ENCODE measurements at places on chromosomes 16 and 17.

DNA sequence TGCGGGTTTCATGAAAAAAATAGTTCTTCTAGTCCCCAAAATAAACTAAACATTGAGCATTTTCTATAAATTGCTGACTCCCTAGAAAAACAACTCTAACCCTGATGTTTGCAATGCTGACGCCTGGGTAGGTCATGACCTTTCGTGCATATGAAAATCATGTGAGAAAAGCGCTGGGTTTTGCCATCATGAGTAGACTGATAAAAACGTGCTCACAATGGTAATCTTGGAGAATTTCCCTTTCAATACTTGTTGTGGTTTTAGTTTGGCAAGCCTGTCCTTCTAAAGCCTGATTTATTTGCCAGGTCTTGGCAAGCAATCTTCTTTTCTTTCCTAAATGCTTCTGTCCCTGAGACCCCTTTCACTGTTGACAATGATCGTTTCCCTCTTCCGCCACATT is 4.0 kb upstream of the CLEC10A start:
- DNase-seq, result no peak

- no peak for DNase-seq
These were observed 8.2 kb upstream of the MMP2 start for GRCh38 chr16:55470533-55471371.

DNA sequence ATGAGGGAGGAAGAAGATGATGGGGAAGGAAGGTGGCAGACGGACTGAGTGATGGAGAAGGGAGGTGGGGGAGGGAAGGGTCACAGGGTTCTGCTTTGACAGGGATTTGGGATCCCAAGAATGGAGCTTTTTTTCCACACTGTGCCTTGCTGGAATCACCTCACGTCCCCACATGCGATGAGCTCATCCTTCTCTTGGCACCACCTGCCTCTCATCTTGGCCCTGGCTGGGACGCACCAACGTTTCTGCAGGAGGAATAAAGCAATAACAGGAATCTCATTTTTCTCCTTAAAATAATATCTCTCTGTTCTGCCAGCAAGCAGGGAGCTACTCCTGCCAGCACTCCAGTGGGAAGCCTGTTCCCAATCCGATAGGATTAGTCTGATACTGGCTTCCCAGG is 47.8 kb downstream of the MEOX1 start:
- no peak for DNase-seq

DNA sequence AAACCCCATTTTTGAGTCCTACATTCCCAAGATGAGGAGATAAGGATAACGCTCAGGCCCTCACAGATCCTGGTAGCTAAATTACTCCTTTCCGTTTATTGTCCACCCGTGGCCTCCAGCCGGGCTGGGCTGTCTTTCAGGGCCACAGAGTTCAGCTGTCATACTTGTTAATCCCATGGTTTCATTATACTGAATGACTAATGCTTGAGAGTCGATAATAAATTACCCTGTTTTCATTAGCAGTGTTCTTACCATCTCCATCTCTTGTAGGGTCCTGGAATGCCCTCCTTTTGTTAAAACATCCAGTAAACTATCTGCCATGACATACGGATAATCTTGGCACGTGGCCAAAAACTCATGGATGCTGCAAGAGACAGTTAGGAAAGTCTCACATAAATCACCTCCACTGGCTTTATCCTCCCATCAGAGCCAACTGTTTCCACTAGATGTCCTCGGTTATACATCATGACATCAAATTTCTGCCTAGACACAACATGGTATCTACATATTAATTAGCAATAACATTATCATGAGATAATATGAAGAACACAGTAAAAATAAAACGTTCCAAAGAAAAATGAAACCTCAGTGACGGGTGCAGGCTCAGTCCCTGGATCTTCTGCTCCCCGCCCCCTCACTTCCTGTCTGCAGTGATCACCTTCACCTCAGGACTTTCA is 45.3 kb downstream of the BRD7 start:
- DNase-seq, result no peak

GRCh38 chr17:48792033-48792798 is 24.8 kb downstream of the TTLL6 start:
- DNase-seq, result no peak

DNA sequence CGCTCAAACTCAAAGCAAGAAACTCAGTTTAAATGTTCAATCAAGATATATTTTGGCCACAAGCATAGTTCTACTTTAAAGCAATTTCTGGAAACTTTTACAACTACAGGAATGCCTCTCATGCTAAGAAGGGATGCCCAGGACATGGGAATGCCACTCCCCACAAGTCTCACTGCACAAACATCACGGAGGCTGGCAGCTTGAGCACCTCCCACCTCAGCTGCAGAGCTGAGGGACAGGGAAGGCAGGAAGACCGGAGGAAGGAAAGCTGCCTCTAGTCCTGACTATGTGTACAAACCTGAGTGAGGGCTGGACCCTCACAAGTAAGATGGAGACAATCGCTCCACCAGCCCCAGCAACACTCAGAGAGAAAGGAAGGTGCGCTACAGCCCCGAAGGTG is 5.3 kb downstream of the AXIN1 start:
- DNase-seq, result no peak

- DNase-seq, result no peak
These were observed 168.9 kb downstream of the GRIN2A start for GRCh38 chr16:10013364-10013763.

- no peak for DNase-seq
These were observed 172.3 kb upstream of the IRX6 start for GRCh38 chr16:55151561-55152305.

DNA sequence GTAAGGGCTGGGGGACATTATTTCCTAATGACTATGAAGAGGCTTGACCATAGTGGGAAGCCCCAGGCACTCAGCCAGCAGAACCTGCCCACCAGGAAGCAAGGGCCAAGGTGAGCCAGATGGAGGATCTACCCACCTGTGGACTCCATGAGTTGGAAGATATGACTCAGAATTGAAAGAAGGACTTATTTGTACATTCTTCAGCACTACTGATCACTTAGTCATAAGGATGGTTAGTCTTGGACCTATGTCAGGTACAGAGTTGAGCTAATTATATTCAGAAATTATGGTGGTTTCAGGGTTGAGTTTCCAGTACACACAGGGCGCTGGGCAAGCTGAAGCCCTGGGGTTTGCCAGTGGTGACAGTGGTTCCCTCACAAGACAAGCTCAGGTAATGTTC is 24.0 kb upstream of the GRIN2A start:
- DNase-seq, result no peak

- DNase-seq, result no peak
These were observed 216.7 kb downstream of the SHISA9 start for GRCh38 chr16:13118091-13118490.

DNA sequence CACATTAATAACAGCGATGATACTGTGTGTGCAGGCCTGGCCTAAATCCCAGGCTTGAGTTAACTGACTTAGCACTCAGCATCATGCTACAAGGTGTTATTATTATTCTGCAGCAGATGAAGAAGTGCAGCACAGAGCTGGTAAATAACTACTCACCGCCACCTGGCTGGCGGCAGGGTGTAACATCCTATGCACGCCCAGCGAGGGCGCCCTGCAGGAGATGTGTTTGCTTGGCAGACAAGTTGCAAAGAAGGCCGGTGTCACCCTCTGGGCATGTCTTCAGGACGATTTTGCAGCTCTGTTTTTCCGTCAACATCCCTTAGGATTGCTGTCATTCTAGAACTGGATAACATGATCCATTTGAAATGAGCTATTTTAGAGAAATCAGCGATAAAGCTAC is 30.1 kb downstream of the DNAH9 start:
- DNase-seq, result no peak

GRCh38 chr17:80795754-80796153 is 195.9 kb upstream of the CHMP6 start:
- DNase-seq, result no peak

DNA sequence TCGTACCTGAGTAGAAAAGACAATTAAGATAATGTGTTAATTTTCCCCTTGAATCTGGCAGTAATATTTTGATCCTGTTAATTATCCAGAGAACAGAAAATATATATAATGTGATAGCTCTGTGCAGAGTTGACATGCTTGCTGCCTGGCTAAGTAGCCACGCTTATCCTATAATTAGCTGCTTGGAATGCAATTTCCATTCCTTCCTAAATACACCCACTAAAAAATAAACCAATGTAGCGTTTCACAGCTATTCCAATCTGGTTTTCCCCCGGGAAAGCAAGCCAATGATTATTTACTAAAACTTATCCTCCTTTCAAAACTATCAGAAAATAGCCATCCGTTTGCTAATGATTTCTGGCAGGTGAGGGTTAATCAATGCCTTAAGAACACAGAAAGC is 134.5 kb upstream of the IRX5 start:
- DNase-seq, result no peak

DNA sequence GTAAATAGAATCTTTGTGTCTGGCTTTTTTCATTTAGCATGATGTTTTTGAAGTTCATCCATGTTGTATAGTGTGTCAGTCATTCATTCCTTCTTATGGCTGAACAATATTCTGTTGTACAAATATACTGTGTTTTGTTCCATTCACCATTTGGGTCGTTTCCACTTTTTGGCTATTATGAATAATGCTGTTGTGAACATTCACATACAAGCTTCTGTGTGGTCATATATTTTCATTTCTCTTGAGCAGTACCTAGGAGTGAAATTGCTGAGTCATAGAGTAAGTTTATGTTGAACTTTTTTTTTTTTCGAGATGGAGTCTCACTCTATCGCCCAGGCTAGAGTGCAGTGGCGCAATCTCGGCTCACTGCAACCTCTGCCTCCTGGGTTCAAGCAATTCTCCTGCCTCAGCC is 32.3 kb upstream of the TAOK1 start:
- no peak for DNase-seq

DNA sequence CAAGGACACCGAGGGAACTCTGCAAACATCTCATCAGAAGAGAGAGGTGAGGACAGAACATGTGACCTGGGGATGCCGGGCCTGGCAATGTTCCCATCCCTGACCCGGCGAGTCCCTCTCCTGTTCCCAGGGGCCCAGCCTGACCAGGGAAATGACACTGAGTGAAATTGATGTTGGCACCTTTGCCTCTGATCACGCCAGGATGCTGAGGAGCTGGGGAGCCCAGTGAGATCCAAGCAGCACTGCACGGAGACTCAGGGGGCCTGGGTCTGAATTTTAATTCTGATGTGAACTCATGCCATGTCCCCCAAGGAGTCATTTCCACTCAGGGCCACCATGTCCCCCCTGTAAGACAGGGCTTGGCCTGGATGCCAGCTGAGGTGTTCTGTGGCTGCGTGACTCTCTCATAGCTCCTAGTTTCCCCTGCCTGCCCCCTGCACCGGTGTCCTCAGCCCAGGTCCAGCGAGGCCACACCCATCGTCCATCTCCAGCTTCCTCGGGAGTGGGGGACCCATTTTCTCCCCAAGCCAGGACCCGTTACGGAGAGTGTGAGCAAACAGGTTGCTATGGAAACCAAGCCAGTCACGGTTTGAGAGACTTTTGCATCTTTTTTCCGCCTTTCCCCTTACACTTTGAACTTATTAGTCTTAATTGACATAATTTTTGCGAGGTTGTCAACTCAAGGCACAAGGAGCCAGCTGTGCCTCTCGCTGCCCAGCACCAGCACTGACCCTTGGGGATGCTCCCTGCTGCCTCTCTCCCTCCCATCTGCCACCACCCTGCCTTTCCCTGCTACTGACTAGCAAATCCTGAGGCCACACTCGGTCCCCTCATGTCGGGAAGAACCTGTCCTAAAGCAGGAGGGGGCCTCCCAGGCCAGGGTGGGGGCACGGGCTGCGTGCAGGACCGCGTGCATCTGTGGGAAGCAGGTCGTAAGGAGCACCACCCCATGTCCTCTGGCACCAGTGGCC is 150.0 kb downstream of the SDK2 start:
- no peak for DNase-seq

DNA sequence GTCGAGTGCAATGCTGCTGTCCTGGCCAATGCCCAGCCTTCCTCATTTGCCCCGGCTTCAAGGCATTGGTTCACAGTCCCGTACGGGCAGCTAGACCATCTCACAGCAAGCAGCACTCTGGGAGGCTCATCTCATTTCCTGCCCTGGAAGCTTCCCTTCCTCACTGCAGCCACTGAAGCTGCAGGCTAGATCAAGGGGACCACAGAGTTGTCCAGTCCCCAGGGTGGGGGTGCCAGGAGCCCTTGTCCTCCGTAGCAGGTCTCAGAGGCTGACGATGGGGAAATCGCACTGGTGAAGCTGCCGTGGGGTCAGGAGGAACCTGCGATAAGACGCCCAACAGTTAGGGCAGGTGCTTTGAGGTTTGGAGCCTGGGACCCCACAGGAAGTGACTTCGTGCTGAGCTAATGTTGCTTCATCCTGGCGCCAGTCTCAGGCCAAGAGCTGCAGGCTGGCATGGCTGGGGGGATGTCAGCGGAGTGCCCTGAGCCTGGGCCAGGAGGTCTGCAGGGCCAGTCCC is at the start of gene SPNS3:
TSS of gene SPNS3 (plus strand) at position 426 of the 517 bp plus-strand sequence. CDS start at position 454, 28 bp downstream.
- no peak for DNase-seq

DNA sequence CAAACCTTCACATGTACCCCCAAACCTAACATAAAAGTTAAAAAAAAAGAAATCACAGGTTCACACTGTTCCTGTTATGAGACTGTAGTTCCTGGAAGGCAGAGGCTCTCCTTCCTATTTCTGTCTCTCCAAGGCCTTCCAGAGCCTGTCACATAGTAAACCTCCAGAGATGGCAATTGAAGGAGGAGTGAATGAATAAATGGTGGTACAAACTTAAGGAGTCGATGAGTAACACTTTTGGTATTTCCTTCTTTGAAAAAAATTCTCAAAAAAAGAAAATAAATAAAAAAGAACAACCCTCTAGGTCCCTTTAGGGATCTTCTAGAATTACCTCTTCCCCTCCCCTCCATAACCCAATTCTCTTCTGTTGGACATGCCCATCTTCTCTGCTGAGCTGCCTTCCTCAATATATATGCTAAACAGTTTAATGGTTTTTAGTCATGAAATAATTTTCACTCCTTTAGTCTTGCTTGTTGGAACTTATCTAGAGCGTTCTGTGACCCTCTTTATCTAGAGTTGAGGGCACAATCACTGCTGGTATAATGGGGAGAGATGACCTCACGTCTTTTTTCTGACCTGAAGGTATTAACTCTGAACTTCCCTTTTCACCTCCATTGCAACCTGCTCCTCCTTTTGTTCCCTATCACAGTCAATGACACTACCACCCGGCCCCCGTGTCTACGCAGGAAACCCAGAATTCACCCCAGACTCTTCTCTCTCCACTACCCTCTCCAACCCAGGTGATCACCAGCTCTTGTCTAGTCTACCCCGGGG is 1.7 kb upstream of the TAF15 start:
- DNase-seq, result no peak

DNA sequence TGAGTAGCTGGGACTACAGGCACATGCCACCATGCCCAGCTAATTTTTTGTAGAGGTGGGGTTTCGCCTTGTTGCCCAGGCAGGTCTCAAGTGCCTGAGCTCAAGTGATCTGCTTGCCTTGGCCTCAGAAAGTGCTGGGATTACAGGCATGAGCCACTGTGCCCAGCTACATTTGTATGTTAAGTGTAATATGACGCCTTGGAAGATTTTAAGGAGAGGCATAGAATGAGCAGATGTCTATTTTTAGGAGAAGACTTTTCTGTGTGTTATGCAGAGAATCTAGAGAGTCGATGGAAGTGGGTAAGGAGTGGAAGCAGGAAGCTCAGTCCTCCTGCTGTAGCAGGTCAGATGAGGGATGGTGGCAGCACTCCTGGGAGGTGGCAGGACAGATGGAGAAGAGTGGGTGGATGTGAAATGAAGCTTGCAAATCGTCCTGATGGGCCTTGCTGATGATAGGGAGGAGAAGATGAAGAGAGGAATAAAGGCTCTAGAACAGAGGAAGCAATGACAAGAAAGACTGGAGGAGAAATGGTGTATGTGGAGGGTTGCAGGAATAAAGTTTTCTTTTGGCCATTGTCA is 125.3 kb downstream of the SHISA6 start:
- no peak for DNase-seq

- DNase-seq, result no peak
These were observed 266.0 kb upstream of the SDK2 start for GRCh38 chr17:73910206-73910605.
